Left kidney (tissue), 8 donors: ENCODE measurements at places on chromosomes 4 and X.

DNA sequence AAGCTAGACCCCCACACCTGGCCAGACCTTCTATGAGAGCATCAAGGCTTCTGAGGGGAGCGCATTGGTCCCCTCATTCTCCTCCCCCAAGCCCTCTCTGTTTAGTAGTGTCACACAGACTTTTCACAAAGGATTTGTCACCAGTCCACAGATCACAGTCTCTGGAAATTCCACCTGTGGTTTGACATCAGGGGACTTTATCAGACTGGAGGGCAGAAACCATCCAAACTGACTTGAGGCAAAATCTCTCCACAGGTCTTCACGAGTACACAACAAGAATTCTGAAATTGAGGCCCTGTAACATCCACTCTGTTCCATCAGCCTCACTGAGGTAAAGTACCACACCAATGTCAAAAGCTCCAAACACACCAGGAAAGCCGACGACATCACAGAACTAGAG lies 112.5 kb downstream of the SH3KBP1 start:
- no peak for DNase-seq

DNA sequence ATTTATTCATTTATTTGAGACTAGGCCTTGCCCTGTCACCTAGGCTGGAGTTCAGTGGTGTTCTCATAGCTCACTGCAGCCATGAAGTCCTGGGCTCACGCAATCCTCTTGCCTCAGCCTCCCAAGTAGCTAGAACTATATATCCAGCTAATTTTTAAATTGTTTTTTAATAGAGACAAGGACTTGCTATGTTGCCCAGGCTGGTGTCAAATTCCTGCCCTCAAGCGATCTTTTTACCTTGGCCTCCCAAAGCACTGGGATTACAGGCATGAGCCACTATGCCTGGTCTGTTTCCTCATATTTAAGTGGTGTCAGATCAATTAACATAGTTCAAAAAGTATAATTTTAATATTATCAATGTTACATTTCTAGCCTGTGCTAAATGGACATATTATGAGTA lies 68.5 kb downstream of the AFF1 start:
- DNase-seq, result no peak

GRCh38 chr4:92066485-92066884 lies 237.3 kb upstream of the GRID2 start:
- no peak for DNase-seq

DNA sequence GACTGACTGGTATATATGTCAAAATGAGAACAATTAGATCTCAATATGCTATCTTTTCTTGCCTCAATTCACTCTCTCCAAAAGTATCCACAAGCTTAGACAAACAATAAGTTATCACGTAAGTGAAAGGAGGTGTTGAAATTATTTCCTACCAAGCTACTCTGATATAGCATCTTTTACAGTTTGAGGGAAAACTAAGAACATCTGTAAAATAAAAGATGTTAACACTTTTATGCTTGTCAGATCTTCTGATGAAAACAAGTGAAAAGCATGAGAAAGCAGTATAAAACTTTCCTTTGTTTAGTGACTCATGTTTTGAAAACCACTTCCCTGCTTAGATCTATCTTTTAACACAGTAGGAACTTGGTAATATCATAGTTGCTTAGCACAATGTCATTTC lies 8.4 kb upstream of the MAB21L2 start:
- DNase-seq, result no peak

DNA sequence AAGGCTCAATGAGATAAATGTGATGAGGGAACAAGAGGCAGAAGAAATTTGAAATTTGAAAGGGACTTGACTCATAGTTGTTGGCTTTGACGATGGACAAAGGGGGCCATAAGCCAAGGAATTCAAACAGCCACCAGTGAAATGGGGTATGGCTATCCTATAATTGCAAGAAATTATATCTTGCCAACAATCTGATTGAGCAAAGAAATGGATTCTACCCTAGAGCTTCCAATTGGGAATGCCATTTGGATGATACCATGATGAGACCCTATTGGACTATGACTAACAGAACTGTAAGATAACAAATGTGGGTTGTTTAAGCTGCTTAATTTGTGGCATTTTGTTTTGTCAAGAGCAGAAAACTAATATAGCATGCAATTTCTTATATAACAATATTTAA lies 270.1 kb upstream of the ARSJ start:
- no peak for DNase-seq

GRCh38 chr4:54879576-54879975 lies 221.8 kb downstream of the KIT start:
- DNase-seq, result no peak
